NCI-H774 (cell line): ENCODE measurements at places on chromosomes 6 and 20.

DNA sequence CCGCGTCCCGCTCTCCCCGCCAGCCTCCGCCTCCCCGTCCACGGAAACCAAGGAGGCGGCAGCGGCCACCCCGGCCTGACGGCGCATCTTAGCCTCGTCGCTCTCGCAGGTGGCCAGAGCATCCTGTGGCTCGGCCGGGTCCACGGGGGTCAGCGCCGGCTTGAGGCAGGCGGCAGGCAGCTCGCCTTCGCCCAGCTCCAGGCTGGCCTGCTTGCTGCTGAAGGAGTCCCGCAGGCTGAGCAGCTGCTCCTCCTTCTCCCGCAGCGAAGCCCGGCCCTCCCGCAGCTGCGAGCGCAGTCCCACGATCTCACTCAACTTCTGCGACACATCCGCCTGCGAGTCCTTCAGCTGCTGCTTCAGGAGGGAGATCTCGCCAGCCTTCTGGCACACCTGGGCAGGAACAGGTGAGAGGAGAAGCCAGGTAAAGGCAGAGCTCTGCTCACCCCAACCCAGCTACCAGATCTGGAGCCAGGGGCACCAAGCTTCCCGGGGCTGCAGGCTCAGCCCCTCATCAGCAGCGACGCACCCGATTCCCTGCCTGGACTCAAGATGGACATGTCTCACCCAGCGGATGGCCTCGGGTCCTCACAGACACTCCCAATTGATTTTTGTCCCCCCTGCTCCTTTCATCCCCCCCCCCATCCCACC is 5.2 kb upstream of the FASTKD5 start:
- DNase-seq = no peak

DNA sequence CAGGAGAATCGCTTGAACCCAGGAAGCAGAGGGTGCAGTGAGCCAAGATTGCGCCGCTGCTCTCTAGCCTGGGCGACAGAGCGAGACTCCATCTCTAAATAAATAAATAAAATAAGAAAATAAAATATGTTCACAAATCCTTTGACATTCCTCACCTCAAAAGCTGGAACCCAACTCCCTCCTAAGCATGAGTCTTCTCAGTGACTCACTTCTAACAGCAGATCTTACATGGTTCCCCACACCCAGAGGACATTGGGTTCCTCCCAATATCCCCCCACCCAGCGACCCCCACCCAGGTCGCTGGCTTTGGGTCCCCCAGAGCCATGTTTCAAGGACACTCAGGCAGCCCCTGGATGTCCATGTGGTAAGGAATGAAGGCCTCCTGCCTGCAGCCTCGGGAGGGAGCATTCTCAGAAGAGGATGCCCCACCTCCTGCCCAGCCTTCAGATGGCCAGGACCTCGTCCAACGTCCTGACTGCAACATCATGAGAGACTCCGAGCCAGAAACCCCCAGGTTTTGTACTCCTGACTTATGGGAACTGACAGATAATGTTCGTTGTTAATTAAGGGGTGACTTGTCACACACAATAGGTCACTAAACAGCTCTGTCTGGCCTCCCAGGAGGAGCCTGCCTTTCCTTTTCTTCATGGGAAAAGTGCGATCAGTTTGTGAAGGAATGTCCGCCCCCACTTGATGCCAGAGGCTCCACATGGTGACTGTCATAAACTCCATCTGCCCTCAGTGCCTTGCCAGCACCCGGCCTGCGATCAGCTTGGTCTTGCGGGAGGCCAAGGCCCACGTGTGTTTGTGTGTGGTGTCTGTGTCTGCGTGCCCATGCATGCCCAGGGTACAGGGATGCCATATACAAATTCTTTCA is 10.1 kb upstream of the GMEB2 start:
- no peak for DNase-seq

GRCh38 chr20:21102603-21103311 is 3.4 kb downstream of the LINC00237 start:
- DNase-seq = no peak

- no peak for DNase-seq
These were observed 69.1 kb downstream of the PHACTR3 start for GRCh38 chr20:59673288-59673997.

DNA sequence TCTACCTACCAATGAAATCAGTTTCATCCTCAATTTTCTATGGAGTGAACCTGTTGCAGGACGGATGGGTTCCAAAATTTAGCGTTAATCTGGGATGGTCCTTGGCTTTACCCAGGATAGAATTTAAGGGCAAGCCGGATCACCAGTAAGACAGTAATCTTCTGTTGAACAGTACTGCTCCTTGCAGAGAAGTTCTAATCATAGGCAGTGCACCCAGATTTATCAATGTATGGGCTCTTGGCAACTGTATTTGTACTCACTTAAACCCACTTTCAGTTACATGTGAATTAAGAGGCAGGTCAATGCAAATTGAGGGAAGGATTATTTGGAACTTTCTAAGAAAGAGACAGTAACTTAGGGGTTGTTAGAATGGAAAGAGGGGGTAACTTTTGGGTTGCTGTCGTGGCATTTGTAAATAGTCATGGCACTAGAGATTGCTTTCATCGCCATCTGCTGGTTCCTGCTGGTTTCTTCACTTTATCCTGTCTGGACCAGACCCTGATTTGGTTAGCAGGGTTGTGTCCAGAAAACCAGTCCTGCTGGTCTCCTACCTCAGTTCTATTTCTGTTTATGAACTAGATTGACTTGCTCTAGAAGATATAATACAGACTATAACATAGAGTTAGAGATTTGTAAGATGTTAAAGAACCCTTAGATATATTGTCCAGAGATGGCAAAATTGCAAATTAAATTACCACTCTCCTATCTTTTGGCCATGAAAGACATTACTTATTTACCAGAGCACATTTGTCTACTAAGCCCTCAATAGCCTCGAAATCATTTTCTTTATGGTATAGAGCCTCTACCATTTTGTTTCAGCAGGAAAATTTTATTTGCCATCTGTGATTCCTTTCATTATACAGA is 646.3 kb downstream of the UTRN start:
- DNase-seq = peak; percentile 51

GRCh38 chr6:16749516-16750485 is 11.5 kb downstream of the ATXN1 start:
- DNase-seq = no peak

DNA sequence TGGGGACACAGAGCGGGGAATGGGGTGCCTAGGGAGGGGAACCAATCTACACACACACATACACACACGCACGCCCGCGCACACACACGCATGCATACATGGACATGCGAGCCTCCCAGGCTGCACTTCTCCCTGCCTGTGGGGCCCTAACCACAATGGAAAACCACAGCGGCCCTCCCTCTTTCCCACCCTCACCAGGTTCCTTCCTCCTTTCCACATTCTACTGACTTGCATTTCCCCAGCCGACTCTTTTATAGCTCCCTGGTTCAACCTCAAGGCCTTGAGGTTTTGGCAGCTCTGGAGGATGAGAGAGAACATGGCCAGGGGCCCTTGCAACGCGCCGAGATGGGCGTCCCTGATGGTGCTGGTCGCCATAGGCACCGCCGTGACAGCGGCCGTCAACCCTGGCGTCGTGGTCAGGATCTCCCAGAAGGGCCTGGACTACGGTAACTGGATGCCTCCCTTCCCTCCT is at the start of gene BPI:
Gene BPI (plus strand): TSS at position 249 of the 472 bp plus-strand sequence. CDS start 68 bp downstream, at position 317.
- DNase-seq = no peak

- peak; percentile 57 for DNase-seq
These were observed 41.9 kb upstream of the SUPT3H start for GRCh38 chr6:45419571-45420082.

DNA sequence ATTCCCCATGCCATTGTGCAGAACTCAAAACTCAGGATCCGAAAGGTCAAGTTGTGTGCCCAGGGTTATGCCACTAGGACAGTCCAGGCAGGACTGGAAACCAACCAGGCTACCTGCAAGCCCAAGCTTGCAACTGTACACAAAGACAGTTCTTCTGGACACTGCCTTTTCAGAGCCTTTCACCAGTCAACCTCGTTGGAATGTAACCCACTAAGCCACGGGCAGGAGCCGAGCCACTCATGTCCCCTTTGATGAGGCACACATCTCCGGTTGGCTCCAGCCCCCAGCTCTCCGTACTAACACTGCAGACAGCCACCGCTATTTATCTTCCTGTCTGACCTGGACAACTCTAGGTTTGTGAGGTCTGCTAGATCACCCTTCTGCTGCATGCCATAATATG is 62.5 kb downstream of the BMP7 start:
- DNase-seq = no peak

GRCh38 chr6:25942561-25943147 is 12.2 kb upstream of the SLC17A2 start:
- peak; percentile 5 for DNase-seq

- DNase-seq = no peak
These were observed 13.0 kb downstream of the RIPOR3 start for GRCh38 chr20:50678169-50678898.
